Activated T-helper 2 cell treated with anti-CD3 and anti-CD28 coated beads, Interferon-gamma antibody, Interleukin-2, Interleukin-4, amounts not matched to agents 10 μg/mL and 5 μg/mL and 100 μg/mL, durations not matched to agents 14 hours and 24 hours and 36 hours (primary cell): ENCODE measurements at places on chromosomes 7 and 10.
A peak's percentile ranks its signal among the peaks of the same experiment; 100 is the strongest.

- DNase-seq = no peak
- H3K4me3 ChIP-seq = no peak overlapping the region
- H3K4me1 ChIP-seq = no peaks in the 10 kb centered on the region
- no peak overlapping the region for H3K27ac ChIP-seq
- no peaks in the 10 kb centered on the region for H3K27me3 ChIP-seq
Observed at GRCh38 chr7:122803323-122803722, 82.9 kb downstream of the CADPS2 start.

- H3K27ac ChIP-seq = no peak overlapping the region
- H3K27me3 ChIP-seq = peaks cover 15% of the 10 kb centered on the region
- no peak for DNase-seq
Observed at GRCh38 chr7:142407939-142408570, 150.2 kb upstream of the PRSS58 start.

- no peaks in the 10 kb centered on the region for H3K27me3 ChIP-seq
- peaks cover 51% of the 10 kb centered on the region for H3K4me1 ChIP-seq
- H3K27ac ChIP-seq = peak within 1 kb of the TSS; percentile 89
- H3K4me3 ChIP-seq = peak within 1 kb of the TSS; percentile 91
Observed at GRCh38 chr7:30478349-30479201, at the start of gene NOD1. Gene NOD1 (minus strand): TSS chr7:30478784. CDS start chr7:30456921, 21,863 bp downstream.

GRCh38 chr10:69677985-69678654 is 48.1 kb downstream of the FAM241B start:
- no peaks in the 10 kb centered on the region for H3K4me1 ChIP-seq
- DNase-seq = no peak
- peaks cover 3% of the 10 kb centered on the region for H3K27me3 ChIP-seq
- no peak overlapping the region for H3K4me3 ChIP-seq
- no peaks in the 10 kb centered on the region for H3K36me3 ChIP-seq
- H3K27ac ChIP-seq = no peak overlapping the region

DNA sequence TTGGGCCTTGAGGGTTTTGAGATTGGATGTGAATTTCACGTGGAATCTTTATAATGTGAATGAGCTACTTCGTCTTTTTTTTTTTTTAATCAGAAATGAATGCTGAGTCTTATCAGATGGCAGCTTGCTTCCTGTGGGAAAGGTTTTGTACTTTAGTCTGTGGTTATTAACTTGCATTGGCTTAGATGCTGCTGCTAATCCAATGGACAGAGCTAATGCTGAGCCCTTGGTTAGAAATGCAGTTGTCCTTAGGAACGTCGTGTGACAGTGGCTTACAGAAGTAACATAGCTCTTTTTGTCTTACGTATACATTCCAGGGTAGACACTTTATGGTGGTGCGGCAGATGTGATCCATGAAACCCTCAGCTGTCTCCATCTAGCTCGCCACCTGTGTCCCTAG is 32.8 kb downstream of the ADCY1 start:
- no peaks in the 10 kb centered on the region for H3K36me3 ChIP-seq
- peaks cover 1% of the 10 kb centered on the region for H3K27me3 ChIP-seq
- no peak for DNase-seq

- peaks cover 2% of the 10 kb centered on the region for H3K4me1 ChIP-seq
- no peak overlapping the region for H3K4me3 ChIP-seq
- DNase-seq = no peak
Observed at GRCh38 chr7:95684037-95684436, 87.7 kb upstream of the PDK4 start.

DNA sequence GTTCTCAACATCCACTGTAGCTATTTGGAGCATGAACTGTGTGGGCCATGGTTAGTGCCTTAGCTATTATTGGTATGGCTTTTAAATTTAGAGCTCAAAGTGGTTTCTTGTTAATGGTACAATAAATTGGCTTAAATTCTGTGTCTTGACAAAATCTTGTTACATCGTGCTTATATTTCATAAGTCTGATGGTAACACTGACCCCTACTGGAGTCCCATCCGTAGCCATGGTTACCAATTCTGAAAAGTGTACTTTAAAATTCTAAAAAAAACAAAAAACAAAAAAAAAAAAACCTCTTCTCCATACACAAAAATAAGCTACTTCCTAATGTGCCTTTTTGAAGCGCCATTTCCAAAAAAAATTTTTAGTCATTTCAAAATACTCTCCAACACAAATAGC is 6.4 kb upstream of the RPP30 start:
- no peak overlapping the region for H3K4me3 ChIP-seq
- peaks cover 2% of the 10 kb centered on the region for H3K4me1 ChIP-seq
- H3K27ac ChIP-seq = no peak overlapping the region
- DNase-seq = no peak
- no peaks in the 10 kb centered on the region for H3K36me3 ChIP-seq

DNA sequence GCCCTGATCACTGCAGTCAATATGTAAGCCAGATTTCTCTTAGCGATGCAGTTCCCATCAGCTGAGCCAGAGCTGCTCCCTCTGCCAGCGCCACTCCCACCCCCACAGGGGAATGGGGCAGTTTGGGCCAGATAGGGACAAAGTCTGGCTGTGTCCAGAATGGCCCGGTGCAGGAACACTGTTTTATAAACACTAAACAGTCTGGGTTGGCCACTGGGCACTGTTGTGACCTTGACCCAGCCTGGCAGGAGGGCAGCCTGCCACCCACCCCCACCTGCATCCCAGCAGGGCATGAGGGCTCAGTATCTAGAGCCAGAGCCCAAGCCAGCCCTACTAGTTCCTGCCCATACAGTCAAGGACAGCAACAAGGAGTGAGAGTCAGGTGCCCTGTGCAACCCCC is 1.3 kb downstream of the OGDHL start:
- peak overlapping the region; percentile 39 for H3K4me3 ChIP-seq
- H3K27me3 ChIP-seq = peaks cover 7% of the 10 kb centered on the region
- no peak overlapping the region for H3K27ac ChIP-seq
- no peak for DNase-seq

GRCh38 chr7:103065667-103066066 is 8.9 kb downstream of the FBXL13 start:
- H3K4me3 ChIP-seq = no peak overlapping the region
- no peaks in the 10 kb centered on the region for H3K36me3 ChIP-seq
- no peaks in the 10 kb centered on the region for H3K4me1 ChIP-seq
- peak; percentile 18 for DNase-seq
- H3K27me3 ChIP-seq = peaks cover 19% of the 10 kb centered on the region
- H3K27ac ChIP-seq = no peak overlapping the region

- no peaks in the 10 kb centered on the region for H3K27me3 ChIP-seq
- no peak overlapping the region for H3K4me3 ChIP-seq
- no peaks in the 10 kb centered on the region for H3K4me1 ChIP-seq
- no peak overlapping the region for H3K27ac ChIP-seq
- H3K36me3 ChIP-seq = no peaks in the 10 kb centered on the region
Observed at GRCh38 chr10:77421591-77421990, 216.0 kb downstream of the KCNMA1 start.

GRCh38 chr10:8908013-8908412 is 853.5 kb downstream of the GATA3 start:
- H3K36me3 ChIP-seq = peaks cover 11% of the 10 kb centered on the region
- peaks cover 11% of the 10 kb centered on the region for H3K4me1 ChIP-seq

GRCh38 chr10:90197766-90198165 is 496.4 kb downstream of the KIF20B start:
- H3K27ac ChIP-seq = no peak overlapping the region
- DNase-seq = no peak
- H3K36me3 ChIP-seq = no peaks in the 10 kb centered on the region
- H3K27me3 ChIP-seq = no peaks in the 10 kb centered on the region
- H3K4me1 ChIP-seq = no peaks in the 10 kb centered on the region
- no peak overlapping the region for H3K4me3 ChIP-seq

GRCh38 chr7:151078233-151079040 is 2.2 kb downstream of the FASTK start:
- no peaks in the 10 kb centered on the region for H3K27me3 ChIP-seq
- DNase-seq = no peak
- H3K4me1 ChIP-seq = peaks cover 13% of the 10 kb centered on the region
- peak overlapping the region; percentile 77 for H3K4me3 ChIP-seq

DNA sequence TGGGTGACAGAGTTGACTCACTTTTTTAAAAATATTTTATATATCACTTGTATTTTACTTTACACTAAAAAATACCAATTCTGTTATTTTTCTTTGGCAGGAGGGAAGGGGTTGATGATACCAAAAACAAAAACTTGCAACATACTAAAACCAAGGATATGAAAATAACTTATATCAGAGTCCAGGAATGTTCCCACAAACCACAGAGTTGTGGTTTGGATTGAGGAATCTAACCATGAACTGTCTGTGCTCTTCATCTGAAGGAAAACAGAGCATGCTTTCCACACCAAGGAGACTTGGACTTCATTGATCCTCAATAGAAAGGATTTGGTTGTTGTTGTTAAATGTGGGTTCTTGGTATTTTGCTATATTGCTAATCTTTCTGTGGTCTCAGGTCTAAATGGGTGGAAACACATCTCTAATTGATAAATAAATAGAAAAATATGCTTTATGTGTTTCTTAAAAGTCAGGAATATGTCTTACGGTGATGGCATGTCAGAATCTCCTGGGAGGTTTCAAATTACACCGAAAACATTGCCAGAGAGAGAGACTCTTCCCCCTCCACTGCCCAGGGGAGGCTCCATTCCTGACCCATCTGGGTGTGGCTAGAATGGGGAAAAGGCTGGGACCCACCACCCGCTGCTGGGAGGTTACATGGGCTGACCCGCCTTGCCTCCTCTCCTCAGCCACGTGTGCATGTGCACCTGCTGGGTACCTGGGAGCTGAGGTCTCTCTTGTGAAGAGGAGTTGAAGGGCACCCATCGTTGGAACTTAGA is 46.9 kb upstream of the STK17A start:
- H3K4me1 ChIP-seq = no peaks in the 10 kb centered on the region
- H3K4me3 ChIP-seq = no peak overlapping the region
- no peak for DNase-seq
- H3K27ac ChIP-seq = no peak overlapping the region
- peaks cover 18% of the 10 kb centered on the region for H3K27me3 ChIP-seq

DNA sequence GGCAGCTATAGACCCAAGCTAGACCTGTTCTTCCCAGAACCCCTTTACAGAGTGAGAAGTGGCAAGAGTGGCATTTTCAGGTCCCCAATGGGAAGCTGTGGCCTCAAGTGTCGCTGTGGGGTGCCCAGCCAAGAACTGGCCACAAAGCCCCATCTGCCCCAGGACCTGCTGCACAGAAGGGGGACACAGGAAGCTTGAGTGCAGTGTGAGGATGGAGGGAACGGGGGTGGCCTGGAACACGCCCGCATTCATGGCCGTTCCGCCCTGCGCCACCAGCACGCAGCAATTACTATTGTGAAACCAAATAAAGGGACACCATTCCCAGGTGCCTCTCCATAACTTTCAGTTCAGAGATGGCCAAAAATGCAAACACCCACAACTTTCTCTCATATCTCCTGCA is 237.6 kb upstream of the TCERG1L start:
- H3K27me3 ChIP-seq = no peaks in the 10 kb centered on the region
- H3K4me1 ChIP-seq = no peaks in the 10 kb centered on the region
- H3K27ac ChIP-seq = no peak overlapping the region
- no peak overlapping the region for H3K4me3 ChIP-seq
- DNase-seq = no peak

DNA sequence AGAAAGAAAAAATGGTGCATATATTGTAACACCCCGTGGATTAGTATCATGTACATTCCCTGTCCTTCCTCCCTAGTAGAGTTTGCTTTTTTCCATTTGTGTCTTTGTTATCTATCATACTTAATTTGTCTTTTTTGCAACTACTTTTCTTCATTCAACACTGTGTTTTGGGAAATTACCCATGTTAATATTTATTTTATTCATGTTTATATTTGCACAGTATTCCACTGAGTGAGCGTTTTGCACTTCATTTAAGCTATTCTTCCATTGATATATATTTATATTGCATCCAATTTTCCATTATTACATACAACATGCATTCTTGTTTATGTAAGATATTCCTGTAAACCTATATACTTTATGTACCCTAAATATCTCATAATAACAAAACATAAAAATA is 57.6 kb upstream of the FAM171A1 start:
- DNase-seq = no peak
- no peaks in the 10 kb centered on the region for H3K36me3 ChIP-seq
- peaks cover under 1% of the 10 kb centered on the region for H3K4me1 ChIP-seq
- no peak overlapping the region for H3K27ac ChIP-seq

DNA sequence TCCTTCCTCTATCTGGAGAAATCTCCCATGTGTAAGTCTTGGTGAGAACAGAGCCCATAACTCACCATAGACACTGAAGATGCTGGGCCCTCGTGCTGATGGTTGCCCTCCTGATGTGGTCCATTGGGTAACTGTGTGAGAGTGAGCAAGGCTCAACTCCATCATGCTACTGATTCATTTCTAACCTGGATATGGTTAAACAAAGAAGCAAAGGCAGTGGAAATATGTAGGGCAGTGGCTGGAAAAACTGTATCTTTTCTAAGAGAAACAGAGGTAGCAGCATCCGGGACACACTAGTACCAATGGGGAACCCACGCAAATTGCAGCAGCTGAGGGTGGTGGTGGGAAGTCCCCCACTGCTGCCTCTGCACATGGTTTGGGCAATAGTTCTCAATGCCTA is 221.7 kb downstream of the KLF6 start:
- no peak overlapping the region for H3K4me3 ChIP-seq
- no peak for DNase-seq
- H3K36me3 ChIP-seq = no peaks in the 10 kb centered on the region
- no peaks in the 10 kb centered on the region for H3K27me3 ChIP-seq

DNA sequence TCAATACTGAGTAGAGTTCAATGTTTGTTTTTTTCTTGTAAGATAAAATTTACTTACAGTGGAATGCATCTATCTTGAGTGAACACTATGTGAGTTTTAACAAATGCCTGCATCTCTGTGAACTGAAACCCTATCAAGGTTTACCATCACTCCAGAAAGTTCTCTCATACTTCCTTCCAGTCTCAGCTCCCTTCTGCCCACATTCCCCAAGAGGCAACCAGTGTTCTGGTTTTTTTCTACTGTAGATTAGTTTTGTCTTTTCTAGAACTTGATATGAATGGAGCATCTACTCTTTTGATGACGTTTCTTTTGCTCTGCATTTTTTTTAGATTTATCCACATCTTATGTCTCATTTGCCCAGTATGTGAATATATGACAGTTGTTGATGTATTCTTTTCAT is 17.1 kb downstream of the WIPI2 start:
- H3K4me3 ChIP-seq = no peak overlapping the region
- H3K4me1 ChIP-seq = peaks cover 8% of the 10 kb centered on the region
- H3K27me3 ChIP-seq = no peaks in the 10 kb centered on the region
- no peak for DNase-seq

- H3K4me1 ChIP-seq = no peaks in the 10 kb centered on the region
- no peak for DNase-seq
- H3K27me3 ChIP-seq = peaks cover 87% of the 10 kb centered on the region
- H3K36me3 ChIP-seq = no peaks in the 10 kb centered on the region
- H3K27ac ChIP-seq = no peak overlapping the region
Observed at GRCh38 chr7:122303531-122304318, 825 bp downstream of the FEZF1 start.

DNA sequence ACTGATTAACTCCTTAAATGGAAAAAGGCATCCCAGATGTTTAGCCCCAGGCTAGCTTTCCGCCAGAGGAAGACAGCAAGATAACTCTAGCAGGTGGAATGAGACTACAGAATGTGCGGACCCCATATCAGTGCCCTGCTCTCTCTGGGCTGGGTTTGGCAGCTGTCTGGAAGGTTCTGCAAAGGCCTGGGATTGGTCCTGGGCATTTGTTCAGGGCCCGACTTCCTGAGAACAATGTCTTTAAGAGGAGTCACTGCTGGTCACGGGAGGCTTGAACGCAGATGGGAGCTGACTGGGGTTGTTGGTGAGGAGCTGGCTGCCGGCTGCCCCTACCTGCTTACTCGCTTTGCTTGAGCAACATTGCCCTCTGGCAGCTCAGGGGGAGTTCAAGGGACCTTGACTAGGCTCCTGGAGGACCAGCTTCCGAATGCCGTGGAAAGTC is 130.6 kb upstream of the BTBD16 start:
- no peak overlapping the region for H3K4me3 ChIP-seq
- DNase-seq = no peak
- no peak overlapping the region for H3K27ac ChIP-seq
- no peaks in the 10 kb centered on the region for H3K36me3 ChIP-seq
- no peaks in the 10 kb centered on the region for H3K4me1 ChIP-seq
